ENCODE measurements at places on chromosomes 7 and 10.

DNA sequence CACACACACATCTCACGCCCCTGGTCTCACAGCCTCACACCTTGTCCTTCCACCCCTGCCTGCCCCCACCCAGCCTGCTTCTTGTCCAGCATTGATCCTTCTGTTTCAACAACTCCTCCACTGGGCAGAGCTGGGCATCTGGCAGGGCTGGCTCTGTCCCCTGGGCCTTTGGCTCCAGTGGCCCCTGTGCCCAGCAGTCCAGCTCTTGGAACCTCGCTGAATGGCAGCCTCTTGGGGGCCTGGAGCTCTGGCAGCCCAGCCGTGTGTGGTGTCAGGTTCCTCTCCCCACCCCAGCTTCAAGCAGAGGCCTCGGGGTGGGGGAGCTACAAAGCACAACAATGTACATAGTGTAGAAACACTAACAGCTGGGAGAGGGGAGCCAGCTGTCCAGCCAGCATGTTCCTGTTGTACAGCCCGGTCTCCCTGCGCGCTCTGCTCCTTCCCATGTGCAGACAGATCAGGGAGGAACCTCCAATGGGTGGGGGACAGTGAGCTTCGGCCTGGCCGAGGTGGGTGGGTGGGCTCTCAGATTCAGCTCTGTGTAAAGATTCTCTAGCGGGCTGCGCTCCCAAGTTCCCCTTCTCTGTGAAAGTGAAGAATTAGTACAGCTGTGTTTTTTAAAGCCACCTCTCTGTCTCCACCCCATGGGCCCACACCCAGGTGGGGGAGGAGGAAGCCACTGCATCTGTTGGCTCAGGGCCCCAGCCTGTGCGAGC is 19.4 kb downstream of the ZMIZ2 start:
- no peak for DNase-seq

DNA sequence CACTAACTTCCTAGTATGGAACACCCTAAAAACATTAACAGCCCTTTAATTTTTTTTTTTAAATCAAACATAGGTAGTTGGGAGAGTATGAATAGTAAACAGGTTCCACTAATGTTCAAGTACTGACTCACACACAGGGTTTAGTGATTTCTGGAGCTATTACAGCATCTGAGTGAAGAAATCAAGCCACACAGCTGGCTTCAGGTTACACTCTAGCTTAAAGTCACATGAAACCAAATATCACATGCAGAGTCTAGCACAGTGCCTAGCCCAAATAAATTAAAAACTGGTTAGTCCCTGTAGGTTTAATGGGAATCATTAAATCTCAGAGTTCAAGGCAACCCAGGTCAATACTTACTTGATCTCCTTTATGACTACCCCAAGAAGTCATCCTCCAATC is 11.6 kb downstream of the PANK1 start:
- DNase-seq, result no peak

DNA sequence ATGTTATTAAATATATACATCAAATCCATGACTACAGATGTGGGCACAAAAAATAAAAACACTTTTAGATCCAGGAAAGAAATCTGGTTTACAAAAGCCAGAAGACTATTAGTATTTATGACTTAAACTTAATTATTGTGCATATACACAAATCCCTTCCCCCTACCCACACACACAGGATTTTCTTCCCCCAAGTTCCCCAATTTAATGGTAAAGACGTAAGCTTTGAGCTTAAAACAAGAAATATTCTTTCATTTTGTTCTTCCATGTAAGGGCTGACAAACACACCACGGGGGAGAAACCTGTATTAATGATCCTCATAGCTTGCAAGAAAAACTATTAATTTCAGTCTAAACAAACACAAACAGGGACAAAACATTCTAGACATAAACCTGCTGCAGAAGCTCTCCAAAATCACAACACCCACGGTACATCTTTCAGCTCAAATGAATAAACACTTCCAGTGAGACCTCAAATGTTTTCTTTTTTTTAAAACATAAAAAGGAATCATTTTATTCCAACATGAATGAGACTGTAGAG is 28.5 kb downstream of the OSBPL3 start:
- no peak for DNase-seq

DNA sequence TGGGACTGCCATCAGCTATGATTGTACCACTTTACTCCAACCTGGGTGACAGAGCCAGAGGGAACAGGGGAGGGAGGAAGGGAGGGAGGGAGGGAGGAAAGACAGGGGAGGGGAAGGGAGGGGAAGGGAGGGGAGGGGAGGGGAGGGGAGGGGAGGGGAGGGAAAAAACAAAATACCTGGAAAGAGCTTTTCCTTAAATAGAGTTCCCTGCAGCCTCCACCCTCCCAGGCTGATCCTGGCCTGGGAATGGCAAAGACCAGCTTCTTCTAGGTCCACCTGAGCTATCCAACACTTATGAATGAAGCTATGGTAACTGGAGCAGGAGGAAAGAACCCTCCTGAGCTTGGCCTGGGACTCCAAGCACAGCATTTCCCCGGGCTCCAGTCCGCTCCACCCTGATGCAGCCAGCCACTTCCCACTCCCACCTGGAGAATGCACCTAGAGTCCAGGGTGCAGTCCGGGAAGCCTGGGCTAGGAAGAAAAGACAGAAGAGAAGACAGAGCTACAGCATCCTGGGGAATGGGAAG is 66.1 kb downstream of the GRID1 start:
- DNase-seq, result no peak

GRCh38 chr7:6026820-6027311 is 4.3 kb upstream of the ANKRD61 start:
- DNase-seq, result no peak

DNA sequence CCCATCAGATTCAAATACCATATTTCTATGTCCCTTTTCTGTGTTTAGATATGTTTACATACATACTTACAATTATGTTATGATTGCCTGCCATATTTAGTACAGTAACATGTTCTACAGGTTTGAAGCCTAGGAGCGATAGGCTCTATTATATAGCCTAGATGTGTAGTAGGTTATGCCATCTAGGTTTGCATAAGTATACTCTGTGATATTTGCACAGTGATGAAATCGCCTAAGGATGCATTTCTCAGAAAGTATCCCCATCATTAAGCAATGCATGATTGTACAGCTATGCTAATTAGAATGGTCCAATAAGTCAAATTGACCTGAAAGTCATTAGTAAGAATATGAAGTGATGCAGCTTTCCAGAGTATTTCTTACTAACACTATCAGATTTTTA is 1171.7 kb upstream of the LRRTM3 start:
- no peak for DNase-seq

GRCh38 chr10:7231509-7232414 is 179.1 kb downstream of the SFMBT2 start:
- DNase-seq, result no peak

DNA sequence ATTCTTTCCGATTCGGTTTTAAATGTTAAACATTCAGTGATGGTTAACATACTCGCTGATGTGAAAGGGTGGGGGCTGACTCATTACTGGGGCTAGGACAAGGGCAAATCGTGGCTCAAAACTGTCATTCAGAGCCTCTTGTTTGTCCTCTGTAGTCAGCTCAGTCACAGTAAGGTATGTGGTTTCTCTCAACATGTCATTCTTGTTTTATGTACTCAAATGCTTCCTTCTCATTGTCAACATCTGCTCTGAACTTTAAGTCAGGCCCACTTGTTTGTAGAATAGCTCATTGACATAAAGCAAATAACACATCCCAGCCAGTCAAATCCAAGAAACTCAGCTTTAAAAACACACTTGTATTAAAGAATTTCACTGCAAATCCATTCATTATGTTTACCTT is 7.3 kb downstream of the SLC16A9 start:
- DNase-seq, result no peak

DNA sequence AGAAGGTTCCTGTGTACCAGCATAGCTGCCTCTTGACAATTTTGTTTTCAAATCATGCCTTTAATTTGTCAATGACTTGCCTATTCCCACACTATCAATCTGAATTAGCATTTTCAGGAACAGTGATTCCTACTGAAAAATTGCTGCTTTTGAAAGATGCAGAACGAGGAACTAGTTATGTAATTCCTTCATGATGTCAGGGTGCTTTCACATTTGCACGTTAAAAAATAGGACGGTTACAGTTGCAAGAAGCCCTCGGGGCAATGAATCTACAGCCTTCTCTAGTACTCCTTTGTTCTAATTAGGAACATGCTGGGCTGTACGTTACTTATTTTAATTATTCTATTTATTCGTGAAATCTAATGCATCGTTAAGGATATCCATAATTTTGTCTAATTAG is 253.9 kb downstream of the OTUD1 start:
- no peak for DNase-seq

DNA sequence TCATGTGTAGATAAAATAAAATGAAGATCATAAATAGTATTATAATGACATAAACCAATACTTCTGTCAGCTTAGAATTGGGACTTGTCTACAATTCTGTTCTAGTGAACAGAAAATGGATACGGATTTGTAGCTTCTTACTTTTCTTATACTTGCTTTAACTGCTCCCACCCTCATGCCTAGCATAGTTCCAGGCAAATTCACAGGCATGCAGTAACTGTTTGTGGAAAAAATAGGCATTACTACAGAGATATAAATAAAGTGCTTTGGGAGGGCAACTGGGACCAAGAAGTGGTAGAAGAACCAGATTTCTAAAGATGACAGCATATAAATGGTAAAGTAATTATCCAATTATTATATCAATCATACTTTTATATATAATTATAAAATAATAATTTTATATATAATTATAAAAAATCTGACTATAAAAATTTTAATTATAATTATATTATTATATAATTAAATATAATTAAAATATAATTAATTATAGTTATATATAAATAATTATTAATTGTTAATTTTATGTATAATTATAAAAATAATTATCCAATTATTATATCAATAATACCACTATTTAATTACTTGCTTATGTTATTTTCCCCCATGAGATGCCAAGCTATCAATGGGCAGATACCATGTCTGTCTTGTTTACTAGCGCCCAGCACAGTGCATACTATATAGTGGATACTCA is 144.1 kb downstream of the NOC3L start:
- DNase-seq, result no peak

DNA sequence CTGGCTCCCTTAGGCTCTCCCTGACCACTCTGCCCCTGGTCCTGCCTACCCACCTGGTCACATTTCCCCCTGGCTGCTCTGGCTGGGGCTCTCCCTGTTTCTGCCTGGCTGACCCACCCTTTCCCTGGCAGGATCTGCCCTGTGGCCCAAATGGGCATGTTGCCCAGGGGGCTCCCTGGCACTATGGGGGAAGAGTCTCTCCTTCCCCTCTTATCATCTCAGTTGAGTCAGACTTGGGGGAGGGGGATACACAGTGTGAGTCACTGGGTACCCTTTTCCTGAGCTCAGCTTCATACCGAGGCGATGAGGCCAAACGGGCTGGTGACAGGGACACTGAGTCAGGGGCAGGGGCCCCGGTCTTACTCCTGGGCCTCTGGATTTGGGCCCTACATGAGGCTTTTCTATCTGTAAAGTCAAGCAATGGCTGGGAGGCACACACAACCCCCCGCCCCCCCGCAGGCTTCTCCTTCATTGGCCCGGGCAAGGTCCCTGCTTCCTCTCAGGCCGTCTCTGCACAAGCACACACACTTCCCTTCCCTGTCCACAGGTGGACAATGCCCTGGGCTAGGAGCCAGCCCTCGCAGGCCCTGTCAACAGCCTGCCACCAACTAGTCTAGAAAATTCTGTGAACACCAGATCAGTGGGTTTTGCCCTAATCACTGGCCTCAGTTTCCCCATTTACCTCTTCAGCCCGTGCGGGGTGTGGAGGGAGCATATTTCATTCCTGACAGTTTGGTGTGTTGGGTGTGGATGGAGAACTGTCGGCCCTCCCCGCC is 627 bp upstream of the FLNC start:
- DNase-seq, result no peak

All from T-helper 22 cell (primary cell).